ENCODE measurements at places on chromosomes 12 and 14.

DNA sequence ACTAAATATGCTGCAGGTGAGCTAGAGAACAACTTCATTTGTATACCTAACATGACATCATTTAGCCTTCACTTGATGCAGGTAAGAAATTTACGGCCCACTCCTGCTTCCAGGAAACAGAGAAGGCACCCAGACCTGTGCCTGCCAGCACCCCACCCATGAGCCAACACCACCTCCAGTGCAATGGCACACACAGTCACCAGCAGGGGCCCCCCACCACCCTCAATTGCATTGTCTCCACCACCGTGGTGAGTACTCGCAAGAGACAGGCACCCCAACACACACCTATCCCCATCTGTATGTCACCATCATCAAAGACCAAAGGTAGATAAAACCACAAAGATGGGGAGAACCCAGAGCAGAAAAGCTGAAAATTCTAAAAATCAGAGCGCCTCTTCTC, 107.6 kb downstream of the KLHL28 start:
- DNase-seq = no peak

GRCh38 chr12:53048033-53048779, 1.7 kb upstream of the TNS2 start:
- no peak for DNase-seq

DNA sequence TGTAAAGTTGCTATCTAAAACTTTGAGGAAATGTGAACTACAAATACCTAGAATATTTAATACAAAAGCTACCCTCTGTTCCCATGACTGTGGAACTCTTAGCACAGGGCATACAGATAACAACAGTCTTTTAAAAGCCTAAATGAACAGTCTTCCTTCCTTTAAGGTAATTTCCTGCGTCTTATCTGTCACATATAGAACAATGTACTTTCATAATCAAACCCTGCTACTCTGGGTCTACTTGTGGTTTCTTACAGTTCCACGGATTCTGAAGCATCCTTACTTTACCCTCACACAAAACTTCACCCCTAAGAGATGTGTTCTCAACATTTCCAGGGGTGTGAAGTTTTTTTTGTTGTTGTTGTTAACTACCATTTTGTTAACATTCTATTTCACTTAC, 5.1 kb downstream of the PKP2 start:
- no peak for DNase-seq

- no peak for DNase-seq
Measured at GRCh38 chr12:67893022-67893580, 96.1 kb upstream of the IFNG-AS1 start.

- no peak for DNase-seq
Measured at GRCh38 chr12:19302100-19302640, 137.1 kb upstream of the AEBP2 start.

- no peak for DNase-seq
Measured at GRCh38 chr14:101354726-101355125, 206.6 kb upstream of the DIO3 start.

GRCh38 chr12:29448157-29448556, 49.3 kb downstream of the OVCH1 start:
- no peak for DNase-seq

DNA sequence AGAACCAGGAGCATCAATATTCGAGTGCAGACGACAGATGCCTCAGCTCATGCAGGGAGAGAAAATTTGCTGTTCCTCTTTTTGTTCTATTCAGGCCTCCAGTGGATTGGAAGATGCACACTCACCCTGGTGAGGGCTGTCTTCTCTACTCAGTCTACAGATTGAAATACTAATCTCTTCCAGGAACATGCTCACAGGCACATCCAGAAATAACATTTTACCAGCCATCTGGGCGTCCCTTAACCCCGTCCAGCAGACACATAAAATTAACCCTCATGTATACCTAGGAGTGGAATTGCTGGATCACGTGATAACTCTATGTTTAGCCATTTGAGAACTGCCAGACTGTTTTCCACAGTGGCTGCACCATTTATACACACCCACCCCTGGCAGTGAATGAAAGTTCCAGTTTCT, 4.5 kb upstream of the OAS2 start:
- DNase-seq = no peak

- no peak for DNase-seq
Measured at GRCh38 chr12:118842866-118843265, 138.5 kb upstream of the SRRM4 start.

GRCh38 chr14:54117396-54117795, 160.8 kb upstream of the BMP4 start:
- no peak for DNase-seq

DNA sequence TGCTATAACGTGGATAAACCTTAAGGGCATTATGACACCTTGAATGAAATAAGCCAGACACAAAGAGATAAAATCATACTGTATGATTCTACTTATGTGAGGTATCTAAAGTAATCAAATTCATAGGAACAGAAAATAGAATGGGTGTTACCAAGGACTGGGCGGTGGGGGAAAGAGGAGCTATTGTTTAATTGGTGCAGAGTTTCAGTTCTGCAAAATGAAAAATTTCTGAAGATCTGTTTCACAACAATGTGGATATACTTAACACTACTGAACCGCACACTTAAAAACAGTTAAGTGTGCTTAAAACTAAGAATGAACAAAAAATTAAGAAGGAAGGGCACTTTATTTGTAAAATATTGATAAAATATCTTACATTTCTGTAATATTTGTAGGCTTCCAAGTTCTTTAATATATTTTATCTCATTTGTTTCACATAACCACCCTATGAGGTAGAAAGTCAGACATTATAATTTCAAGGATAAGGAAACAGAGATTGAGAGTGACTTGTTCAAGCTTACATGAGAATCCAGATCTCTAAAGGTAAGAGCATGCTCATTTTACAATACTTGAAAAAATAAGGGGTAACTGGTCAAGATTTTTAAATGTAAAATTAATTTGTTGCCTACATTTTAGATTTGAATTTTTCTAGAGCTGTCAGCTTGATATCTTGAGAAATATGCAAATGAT, 14.9 kb downstream of the LTA4H start:
- DNase-seq = no peak

- no peak for DNase-seq
Measured at GRCh38 chr12:95740751-95741150, 49.8 kb downstream of the NTN4 start.

GRCh38 chr14:44995196-44995595, 33.2 kb downstream of the TOGARAM1 start:
- no peak for DNase-seq

DNA sequence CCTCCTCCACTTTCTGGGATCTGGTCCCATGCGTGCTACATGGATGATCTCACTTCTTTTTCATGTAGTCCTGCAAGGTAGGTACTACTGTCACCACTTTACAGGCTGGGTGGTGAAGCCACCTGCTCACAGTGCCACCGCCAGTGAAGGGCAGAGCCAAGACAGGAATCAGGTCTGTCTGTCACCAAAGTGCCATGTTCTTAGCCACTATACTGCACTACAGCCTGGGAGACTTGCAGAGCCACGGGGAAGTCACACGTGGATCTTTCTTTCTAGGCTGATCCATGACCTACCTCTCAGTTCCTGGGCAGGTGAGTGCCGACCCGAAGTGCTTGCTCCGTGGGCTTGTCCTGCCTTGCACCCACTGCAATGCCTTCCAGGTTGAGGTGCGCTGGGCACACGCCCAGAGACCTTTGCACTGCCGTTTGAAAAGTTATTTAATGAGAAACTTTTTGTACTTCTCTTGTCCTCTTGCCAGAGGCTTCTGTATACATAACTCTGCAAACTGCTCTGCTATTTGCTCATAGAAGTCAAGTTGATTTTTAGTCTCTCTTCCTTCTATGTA, 19.7 kb upstream of the CLMN start:
- DNase-seq = no peak

DNA sequence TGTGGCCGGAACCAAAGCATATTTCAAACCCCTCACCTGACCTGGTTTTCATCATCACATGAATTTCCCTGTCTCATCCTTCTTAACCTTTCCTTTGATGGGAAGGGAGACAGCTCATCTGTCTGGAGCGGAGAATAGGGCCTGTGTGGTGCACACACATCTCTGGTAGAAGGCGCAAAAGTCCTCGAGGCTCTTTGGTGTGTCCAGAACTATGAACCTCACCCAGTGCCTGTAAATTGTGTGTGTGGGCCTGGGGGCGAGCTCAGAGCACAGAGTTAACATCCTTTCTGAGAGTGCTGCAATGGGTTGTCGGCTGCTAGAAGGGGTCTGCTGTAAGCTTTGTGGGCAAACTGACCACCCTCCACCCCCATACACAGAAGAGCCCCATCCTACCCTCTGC, 749 bp downstream of the GALNT6 start:
- no peak for DNase-seq

DNA sequence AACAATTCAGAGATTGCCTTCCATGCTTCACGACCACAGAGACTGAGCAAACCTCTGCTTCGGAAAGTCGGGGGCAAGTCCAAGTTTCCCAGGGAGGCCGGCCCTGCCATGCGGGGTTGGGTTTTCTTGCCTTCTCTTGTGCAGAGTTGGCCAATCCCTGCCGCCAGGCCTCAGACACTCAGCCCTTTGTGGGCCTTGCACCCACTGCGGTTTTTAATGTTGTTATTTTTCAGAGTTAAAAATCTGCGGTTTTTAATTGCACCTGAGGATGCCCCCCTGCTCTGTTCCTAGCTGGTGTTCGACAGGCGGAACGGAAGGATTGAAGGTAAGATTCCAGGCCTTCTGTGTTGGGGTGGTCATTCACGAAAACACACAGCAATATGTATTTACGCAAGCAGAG, 108.7 kb downstream of the CALM1 start:
- DNase-seq = no peak

DNA sequence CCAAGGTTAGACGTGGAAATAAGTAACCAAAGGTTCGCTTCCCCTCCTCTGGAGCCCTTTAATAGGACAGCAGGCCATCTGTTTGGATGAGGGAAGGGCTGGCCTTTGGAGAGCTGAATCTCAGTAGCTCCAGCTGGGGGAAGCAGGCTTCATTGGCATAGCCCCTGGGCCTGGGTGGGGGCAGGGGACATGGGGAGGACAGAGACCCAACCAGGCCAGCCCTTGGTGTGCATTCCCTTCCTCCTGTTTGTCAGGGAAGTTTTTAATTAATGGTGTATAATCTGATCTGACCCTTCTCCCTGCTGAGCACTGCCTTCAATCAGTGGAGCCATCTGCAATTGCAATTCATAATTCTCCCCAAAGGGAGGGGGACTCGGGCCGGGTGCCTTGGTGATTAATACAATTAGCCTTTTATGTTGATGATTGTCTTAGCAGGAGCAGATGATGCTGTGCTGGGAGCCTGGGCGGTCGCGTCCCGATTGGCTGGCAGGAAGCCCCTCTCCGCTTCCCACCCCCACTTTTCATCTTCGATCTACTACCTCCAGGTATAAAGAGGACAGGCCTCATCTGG, 6.4 kb downstream of the AQP6 start:
- DNase-seq = no peak

DNA sequence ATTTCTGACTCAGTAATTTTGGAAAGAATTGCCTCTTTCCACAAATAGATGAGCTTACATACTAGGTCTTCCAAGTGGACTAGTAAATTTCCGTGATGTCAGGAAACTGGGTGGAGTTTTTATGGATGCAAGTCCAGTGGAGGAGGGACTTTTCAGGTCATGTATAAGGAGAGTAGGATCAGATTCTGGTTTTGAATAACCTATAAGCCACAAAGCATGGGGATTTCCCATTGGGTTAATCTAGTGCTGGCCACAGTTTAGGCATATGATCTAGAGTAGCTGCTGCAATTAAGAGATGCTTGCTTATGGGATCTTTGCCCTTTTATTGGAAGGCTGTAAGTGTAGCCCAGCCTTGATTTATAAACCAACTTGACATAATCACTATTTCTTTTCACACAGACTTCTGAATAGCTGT, 33.8 kb downstream of the STK38L start:
- no peak for DNase-seq

GRCh38 chr14:68181519-68182326, 362.1 kb downstream of the RAD51B start:
- no peak for DNase-seq

DNA sequence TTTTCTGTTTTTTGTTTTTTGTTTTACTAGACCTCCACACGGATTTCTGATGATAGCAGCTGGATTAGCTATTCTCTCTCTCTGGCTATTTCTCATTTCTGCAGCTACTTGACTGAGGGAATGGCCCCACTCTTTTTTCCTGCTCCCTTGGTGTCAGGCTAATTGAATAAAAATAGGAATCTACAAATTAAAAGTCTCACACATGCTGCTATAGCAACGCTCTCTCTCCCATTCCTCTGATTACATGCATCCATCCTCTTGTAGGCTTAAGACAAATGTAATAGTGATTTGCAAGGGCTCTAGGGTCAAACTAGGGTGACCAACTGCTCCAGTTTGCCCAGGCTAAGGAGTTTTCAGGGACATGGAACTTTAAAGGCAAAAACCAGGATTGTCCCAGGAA, 221.8 kb downstream of the PHLDA1 start:
- no peak for DNase-seq

- DNase-seq = no peak
Measured at GRCh38 chr14:100037353-100037752, 27.9 kb upstream of the EVL start.

- DNase-seq = no peak
Measured at GRCh38 chr12:89236237-89236636, 116.1 kb downstream of the DUSP6 start.

DNA sequence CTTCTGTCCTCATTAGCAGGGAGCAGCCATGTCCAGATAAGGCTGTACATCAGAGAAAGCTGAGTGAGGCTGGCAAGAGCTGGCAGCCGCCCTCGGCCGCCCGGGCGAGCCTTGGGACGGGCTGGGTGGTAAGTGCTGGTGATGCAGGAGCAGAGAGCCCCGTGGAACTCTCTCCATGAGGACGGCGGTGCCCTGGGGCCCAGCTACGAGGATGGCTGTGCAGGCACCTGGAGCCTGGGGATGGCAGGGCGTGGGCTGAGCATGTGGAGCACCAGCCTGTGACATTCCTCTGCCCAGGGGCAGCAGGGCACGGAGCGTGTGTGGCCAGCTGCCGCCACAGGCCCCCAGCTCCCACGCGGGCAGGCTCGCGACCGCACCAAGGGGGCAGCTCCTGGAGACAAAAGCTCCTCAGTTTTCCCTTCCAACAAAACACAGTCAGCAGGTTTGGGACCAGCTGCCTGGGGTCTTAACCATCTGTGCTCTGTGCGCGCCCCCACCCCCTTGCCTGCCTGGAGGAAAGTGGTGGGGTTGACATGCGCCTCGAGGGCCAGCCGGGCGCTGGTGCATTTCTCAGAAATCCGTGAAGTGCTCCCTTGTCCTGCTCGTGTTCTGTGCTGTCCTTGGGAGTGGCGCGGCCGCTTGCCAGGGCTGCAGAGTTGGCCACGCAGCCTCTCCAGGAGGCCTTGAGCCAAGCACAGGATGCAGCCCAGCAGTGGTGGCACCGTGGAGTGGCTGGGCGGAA, 21.4 kb downstream of the PACS2 start:
- no peak for DNase-seq

GRCh38 chr12:57781244-57781643, 1.3 kb upstream of the TSFM start:
- no peak for DNase-seq

GRCh38 chr12:102741196-102741595, 175.8 kb downstream of the PAH start:
- DNase-seq = no peak
